ENCODE measurements at places on chromosomes 12 and 14.

- DNase-seq = no peak
Measured at GRCh38 chr12:49519574-49519936, 19.3 kb upstream of the KCNH3 start.

DNA sequence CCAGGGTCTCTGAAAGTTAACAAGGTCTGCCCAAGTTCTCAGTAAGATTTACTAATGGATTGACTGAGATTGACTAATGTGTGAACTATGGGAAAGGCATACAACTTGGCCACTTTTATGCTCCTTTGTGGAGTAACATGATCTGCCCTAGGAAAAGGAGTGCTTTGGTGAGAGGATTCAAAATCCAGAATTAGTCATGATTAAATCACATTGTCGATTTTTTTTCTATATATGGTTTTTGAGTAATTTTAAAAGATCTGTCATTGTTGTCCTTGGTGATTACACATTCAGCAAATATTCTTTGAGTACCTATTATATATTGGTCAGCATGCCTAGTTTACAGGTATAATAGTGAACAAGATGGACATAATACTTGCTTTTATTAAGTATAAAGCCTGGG is 147.7 kb upstream of the SYT10 start:
- no peak for DNase-seq

- no peak for DNase-seq
Measured at GRCh38 chr14:74563233-74563585, 48.8 kb downstream of the LTBP2 start.

DNA sequence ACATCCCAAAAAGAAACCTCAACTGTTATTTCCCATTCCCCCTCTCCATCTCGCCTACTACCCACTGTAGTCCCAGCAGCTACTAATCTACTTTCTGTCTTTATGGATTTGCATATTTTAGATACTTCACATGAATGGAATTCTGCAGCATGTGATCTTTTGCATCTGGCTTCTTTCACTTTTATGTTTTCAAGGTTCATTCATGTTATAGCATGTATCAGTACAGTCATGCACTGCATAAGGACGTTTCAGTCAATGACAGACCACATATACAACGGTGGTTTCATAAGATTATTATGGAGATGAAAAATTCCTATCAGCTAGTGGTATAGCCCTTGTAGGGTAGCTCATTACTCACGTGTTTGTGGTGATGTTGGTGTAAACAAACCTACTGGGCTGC is 24.5 kb downstream of the PCNX4 start:
- peak; percentile 38 for DNase-seq

- no peak for DNase-seq
Measured at GRCh38 chr12:129071362-129071761, 218.1 kb downstream of the GLT1D1 start.

DNA sequence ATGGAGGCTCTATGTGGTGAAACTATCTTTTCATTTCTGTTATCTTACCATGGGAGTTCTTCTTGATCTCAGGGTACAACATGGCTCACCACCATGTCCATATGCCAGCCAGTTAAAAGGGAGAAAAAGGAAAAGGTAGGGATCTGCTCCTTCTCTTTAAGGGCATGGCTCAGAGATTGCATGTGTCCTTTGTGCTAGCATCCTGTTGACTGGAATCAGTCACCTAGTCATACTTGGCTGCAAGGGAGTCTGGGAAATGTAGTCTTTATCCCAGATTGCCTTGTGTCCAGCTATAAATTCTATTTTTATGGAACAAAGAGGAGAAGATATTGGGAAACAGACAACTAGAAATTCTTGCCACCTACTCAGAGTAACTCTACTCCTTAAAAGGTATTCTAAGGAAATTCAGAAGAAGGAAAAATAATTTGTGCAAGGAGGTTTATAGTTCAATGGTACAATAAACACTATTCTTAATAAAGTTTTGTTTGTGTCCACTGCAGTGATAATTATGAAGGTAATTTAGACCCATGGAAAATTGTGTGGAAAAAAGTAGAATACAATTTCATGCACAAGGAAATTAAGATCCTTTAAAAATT is 86.4 kb upstream of the RPH3A start:
- DNase-seq = no peak

All from suppressor macrophage treated with lipopolysaccharide for 1 hour (primary cell).